ENCODE measurements at places on chromosomes 5 and 9.
A peak's percentile ranks its signal among the peaks of the same experiment; 100 is the strongest.

GRCh38 chr9:38030658-38031057, 38.4 kb downstream of the SHB start:
- no peak for DNase-seq

GRCh38 chr5:20833081-20833627, 845.2 kb upstream of the CDH18 start:
- no peak for DNase-seq

DNA sequence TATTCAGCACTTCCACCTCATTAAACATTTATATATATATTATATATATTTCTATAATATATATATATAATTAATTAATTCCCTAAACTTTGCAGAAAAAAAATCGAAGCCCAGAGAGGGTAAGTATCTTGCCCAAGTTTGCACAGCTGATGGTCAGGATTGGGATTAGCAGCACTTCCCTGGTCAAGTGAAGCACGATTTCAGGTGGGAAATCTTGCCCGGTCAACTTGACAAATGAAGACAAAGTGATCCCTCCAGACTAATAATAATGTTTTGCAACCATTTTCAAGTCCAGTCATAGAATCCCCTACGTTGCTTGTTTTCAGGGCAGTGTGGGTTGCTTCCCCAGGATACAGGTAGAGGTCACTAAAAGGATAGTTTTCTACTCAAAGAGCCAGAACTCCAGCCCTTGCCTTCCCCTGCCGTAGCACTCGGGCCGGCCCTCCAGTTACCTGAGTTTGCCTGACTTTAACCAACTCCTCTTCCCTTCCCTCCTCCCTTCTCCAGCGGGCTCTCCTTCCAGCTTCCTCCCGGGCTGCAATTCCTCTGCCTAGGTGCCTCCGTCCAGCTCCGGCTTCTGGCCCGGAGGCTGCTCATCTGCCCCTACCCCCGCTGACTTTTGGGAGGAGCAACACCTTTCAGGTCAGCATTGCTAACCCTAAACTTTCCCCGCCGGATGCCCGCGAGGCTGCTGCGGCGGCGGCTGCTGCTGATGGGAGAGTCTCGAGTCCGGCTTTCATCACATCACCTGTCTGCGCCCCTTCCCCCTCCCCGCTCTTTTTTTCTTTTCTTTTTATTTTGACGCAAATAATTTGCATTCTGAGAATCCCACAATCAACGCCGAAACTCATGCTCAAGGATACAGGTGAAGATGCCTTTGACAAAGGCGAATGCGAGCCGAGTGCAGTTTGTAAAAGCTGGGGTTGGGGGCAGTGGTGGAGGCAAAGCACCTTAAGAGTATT, 930 bp downstream of the PRLR start:
- no peak for DNase-seq

DNA sequence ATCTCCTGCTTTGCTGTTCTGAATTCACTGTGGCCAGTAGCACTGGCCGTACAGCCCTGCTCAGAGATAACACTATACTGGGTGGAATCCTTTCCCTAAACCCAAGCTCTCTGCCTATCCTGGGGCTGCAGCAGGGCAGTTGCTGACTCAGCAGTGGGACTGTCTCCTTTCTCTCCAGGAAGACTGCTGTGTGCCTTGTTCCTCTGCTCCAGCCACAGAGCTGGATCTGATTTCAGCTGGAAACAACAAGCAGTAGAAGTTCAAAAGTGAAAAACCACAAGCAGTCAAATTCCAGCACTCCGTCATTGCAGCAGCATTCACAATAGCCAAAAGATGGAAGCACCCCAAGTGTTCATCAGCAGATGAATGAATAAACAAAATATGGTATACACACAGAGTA, 105.0 kb downstream of the FBXL7 start:
- no peak for DNase-seq

DNA sequence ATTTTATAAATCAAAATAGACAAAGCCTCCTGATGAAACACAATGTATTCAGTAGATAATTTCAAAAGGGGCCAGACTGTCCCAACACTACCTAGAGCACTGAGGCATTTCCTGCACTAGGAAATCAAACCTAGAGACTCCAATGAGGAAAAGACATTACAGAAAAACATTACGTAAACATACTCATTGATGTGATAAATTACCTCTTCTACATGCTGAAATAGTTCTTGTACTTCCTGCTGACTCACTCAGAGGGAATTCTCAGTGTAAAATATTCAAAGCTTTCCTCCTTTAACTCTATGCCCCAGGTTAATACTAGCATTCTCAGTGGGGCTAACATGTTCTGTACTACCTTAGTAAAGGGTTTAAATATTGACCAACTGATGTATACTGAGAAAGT, 178.0 kb downstream of the ESM1 start:
- no peak for DNase-seq

DNA sequence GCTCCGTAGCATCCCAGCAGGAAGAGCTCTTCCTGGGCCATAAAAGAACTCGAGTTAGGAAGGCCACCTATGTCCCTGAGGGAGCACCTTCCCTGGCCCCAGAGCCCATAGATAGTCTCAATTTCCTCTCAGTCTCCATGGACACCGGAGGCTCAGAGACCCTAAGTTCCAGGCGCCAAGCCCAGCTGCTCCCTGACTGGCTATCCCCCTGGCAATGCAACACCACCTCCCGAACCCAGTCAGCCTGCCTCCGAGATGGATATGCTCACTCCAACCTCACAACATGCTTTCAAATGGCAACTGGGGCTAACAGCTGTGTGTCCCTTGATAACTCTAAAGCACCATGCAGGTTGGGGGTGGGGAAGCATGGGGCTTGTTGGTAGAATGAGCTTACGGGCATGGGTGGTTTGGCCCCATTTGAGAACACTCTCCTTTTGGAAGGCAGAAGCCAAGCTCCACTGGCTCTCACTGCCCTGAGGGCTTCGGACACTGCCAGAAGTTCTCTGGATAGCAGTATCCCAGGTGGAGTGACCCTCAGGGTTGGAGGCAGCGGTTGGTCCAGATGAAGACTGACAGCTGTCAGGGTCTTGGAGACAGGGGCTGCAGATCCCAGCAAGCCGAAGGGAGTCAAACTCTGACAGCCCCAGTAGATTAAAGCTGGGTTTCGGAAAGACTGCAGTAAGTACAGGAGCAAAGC, 165.3 kb downstream of the PAX5 start:
- no peak for DNase-seq

- peak; percentile 90 for DNase-seq
These were observed 282.4 kb downstream of the EFNA5 start for GRCh38 chr5:107388141-107388861.

GRCh38 chr9:91571036-91571435, 147.4 kb upstream of the NFIL3 start:
- DNase-seq = no peak

Data from BJ (cell line).